T-helper 22 cell (primary cell): ENCODE measurements at places on chromosomes 2 and 18.

DNA sequence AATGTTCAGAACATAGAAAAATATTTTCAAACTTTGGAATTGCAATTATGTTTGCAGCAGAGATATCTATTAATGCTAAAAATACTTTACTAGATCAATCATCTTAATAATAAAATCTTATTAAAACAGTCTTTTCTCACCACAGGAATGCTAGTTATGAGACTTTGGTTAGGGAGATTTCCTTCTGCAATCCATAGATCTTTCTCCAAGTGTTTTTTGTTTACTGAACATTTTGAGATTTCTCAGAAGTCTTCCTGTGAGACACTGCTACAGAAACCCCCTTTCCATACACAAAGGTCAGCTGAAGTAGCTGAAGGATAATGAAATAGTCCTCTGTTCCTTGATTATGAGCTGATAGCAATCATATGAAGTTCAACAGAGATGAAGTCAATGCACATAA lies 59.4 kb upstream of the RAPH1 start:
- no peak for DNase-seq

- DNase-seq: no peak
Measured at GRCh38 chr18:14285053-14285452, 152.8 kb upstream of the ZNF519 start.

DNA sequence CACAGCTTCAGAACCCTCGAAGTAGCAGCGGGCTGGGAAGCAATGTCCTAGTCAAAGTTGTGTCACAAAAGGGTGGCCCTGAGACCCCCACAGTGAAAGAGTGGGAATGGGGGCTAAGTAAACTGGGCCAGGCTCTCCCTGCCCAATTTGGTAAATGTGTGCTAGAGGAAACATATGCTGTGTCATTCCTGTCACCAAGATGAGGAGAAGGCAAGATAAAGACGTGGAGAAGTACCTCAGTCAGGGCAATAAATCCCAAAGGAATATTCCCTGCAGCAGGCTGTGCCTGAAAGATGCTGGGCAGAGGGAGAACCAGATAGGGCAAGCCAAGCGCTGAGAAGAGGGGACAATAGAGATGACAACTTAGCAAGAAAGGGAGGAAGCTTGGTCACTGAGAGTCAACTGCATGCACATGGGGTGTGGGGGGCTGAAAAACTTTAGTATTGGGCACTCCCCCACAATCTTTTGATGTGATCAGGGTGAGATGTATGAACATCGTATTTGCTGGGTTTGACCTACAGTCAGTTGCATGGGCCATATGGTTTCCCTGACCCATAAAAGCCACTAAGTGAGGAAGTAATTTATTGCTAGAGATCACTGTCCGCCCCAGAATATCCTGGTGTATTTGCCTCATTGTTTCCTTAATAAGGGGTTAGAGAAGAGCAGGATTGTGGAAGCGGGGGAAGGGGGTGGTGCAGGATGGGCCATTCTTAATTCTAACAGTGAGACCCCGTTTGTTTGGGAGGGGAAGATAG lies 49.9 kb upstream of the CXCR4 start:
- no peak for DNase-seq

- DNase-seq: no peak
Measured at GRCh38 chr2:67312871-67313270, 84.3 kb upstream of the ETAA1 start.

GRCh38 chr2:109662889-109663288 lies 48.7 kb downstream of the SOWAHC start:
- no peak for DNase-seq

DNA sequence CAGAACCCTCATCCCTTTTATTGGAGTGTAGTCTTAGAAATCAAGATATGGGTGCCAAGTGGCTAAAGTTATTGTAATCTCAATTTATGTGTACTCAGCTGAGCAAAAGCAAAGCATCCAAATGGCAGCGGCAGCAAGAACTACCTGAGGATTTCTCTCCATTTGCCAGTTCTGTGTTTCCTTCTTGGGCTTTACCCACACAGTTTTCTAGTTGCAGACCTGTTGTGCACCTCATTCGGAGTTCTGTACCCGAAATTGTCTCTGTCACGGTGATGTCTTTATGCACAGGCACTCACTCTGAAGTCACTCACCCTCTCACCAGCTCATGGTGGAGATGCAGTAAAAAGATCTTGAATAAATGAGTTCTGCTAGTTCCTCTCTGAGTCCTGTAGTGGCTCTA lies 43.6 kb downstream of the INPP4A start:
- DNase-seq: no peak

DNA sequence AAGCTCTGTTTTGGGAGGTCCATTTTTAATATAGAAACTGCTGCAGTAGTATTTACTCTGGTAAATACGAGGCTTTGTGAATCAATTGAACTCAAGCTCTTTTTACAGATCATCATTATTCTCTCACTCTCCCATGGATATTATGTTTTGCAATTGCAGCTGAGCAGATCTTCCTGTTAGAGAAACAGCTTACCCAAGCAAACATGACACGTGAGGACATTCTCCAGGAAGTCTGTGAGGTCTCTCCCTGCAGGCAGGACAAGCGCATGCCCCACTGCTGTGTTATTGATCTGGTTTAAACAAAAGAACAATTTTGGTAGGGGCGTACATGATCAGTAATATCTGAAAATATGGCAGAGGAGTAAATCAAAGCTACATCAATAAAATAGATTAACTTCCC lies 72.1 kb downstream of the COL6A3 start:
- DNase-seq: no peak

DNA sequence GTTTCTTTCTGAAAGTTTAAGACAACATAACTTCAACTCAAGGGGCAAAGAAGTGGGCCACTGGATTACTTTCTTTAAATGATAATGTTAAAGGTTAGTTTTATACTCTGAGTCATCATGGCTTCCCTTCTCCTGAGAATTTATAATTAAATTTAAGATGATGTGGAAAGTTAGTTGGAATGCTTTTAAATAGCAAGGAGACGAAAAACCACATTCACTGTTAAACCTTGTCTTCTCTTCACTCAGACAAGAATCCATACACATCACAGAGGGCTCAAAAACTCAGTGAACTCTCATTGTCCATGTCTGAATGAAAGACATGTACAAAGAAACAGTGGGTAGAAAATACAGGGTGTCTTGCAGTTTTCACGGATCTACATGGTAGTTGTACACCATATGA lies 65.6 kb downstream of the COL5A2 start:
- no peak for DNase-seq

DNA sequence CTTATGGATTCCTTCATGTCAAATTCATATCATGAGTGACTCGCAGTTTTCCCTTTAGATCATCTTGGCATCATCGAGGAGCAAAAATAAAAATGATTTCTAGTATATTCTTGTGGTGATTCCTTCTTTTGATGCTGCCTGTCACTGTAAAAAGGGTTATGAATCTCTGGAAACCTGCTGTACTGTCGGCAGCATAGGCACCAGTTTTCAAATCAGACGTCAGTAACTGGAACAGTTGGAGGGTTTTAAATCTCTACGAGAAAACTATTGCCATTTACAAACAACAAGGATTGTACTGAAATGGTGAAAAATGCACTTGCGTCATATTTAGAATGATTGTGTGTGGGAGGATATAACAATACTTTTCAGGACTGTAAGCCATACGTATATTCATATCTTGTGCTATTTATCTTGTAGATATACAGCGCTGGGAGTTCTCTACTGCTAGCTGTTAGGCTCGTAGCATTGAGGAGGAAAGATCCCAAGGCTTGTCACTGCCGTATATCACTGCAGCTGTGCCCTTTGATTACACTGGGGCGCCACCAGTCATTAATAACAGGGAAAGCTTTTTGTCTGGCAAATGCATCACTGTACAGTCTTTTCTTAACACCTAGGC lies 320.7 kb downstream of the MTX2 start:
- DNase-seq: no peak

- DNase-seq: no peak
Measured at GRCh38 chr2:15242936-15243461, 318.1 kb downstream of the NBAS start.

- no peak for DNase-seq
Measured at GRCh38 chr2:160194351-160194750, 5.7 kb downstream of the ITGB6 start.

- no peak for DNase-seq
Measured at GRCh38 chr2:173571887-173572680, 217.4 kb downstream of the CDCA7 start.

DNA sequence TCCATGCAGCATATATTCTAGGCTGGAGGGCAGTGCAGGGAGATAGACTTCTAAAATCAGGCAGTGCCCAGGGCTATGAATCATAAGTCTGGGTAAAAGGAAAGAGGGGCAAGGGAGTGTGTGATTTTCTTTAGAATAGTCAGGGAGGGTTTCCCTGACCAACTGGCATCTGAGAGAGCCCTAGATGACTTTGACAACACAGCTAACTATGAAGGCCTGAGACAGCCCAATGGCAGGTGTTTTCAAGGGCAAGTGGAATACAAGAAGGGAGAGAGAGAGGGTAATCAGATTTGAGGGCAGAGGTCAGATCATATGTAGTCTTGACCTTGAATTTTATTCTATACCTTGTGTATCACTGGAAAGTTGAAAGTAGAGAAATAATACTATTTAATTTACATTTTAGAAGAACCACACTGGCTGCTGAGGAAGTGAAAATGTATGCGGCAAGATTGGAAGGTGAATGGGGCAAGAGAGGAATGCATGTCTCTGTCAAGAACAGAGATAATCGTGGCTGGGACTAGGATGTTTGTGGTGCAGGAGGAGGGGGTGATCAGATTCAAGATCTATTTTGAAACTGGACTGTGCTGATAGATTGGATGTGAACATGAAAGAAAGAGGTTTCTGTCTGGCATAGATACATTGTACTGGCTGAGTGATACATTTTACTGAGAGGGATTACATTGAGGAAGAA lies 1.9 kb upstream of the ITGB6 start:
- no peak for DNase-seq

GRCh38 chr2:71682341-71682740 lies 229.0 kb downstream of the DYSF start:
- no peak for DNase-seq

DNA sequence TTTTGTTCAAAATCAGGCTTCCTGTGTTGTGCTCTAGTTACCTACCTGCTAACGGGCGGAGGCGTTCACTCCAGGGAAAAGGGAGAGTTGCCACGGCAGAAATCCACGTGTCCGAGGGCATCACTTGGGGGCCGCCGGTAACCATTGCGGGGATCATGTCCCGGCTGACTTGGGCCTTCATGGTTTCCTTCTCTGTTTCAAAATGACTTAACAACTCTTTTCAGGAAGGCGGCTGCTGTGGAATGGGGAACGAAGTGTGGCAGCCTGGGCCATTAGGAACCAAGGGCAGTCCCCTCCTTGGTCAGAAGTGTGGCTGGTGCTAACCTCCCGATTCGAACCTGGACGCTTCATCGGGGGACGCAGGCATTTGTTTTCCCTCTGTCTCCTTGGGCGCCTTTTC lies 56.8 kb downstream of the INPP5D start:
- no peak for DNase-seq

- no peak for DNase-seq
Measured at GRCh38 chr2:205612636-205613035, 69.7 kb upstream of the NRP2 start.

DNA sequence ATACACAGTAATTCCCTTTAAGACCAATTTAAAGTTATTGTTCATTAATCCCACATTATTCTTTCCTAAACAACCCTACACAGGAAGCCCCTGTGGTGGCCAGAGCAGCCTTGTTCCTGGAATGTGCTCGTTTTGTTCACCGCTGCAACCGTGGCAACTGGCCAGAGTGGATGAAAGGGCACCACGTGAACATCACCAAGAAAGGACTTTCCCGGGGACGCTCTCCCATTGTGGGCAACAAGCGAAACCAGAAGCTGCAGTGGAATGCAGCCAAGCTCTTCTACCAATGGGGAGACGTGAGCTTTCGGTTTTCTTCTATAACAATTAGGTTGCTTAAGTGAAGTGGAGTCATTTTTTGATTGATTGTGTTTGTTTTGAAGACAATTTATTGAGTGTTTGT lies 101.0 kb downstream of the UNC80 start:
- DNase-seq: no peak

- DNase-seq: no peak
Measured at GRCh38 chr2:21142149-21142548, 18.4 kb downstream of the TDRD15 start.

DNA sequence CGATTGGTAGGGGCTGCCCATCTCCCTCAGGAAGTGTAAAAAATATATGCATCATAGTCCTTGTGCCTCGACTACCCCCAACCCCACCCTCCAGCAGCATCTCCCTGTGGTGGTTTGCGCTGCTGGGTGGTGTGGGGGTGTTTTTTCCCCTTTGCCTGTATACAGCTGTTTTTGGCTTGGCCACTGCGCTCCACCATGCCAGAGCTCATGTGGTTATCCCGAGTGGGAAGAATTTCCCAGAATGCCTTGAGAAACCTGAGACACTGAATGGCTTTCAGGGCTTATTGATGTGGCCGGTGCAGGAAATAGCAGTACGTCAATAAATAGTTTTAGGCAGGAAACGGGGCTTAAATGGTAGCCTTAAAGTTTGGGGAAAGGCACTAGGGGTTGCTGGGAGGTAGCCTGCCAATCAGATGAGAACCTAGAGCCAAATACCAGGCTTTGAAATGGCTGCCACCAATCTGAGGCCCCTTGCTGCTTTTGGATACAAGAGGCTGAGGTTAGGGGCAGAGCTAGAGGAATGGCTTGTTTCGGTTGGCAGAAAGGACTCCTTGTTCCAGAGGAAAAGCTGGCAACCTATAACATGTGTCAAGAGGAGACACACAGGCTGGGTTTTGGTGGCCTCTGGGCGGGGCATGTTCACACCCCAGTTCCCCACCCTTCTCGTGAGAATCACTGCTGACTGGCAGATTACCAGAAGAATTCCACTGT lies 144.1 kb downstream of the SMAD7 start:
- DNase-seq: peak; percentile 30

DNA sequence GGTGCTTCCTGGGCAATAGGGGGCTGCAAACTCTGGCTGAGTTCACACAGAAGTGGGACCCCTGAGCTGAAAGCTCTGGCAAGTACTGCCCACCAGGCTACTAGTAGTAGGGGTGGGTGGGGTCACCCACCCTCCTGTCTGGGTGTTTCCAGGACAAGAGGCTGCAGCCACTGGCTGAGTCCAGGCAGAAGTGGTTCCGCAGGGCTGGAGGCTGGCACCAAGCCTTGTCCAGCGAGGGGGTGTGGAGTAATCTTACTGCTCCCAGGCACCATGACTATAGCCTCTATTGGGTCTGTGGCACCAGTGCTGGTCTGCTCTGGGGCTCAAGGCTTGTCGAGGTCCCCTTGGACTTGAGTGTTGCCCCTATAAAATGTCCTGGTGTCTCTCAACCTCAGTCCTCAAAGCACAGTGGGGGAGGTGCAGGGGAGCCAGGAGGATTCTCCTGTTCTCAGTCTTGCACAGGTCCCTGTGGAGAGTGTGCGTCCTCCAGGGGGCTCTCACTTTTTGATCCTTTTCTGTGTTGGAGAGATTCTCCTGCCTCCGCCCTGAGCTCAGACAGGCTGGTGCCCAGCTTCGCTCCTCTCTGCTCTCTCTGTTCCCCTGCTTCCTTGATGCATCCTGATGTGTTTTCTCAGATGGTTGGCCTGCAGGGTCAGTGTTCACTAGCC lies 48.1 kb downstream of the NUP35 start:
- DNase-seq: no peak
